Iris pigment epithelial cell (primary cell): ENCODE measurements at places on chromosomes 2 and 18.

GRCh38 chr2:54499661-54500060, 43.5 kb downstream of the SPTBN1 start:
- peak; percentile 23 for DNase-seq

DNA sequence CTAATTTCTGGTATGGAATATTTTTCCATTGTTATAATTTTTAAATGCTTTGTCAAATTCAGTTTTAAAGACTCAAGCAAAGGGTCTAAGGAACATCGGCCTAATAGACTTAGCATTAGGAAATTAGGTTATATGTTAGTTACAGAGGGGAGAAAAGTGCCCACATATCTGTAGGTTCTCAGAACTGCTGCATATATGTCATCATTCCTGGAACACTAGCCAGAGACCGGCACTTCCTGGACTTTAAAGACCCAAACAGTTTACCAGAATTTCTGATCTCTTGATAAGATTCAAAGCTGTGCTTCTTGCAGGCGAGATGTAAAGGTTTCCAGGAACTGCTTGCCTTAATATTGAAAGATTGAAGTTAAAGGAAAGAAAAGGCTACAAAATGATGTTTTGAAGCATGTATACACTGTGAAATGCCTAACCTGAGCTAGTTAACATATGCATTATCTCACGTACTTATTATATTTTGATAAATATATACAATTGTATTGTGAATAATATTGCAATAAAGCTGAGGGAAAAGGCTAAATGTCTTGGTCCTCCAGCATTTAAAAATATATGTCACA, 993.6 kb downstream of the LRP1B start:
- peak; percentile 2 for DNase-seq

DNA sequence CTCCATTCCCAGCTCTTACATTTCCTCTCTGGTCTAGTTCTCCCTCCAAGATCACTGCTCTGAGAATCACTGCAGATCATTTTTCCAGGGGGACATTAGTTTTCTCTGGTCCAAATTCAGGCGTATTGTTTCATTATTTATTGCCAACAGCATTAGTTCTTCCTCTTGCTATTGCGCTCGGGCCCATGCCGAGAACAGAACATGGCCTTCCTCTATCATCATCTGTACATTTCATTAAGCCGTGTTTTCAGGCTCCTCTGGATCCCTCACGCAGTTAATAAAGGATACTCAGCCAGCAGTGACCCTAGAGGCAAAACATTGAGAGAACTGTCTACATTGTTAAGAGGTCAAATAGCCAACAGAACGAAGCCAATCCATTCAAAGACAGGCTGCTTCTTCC, 63.9 kb downstream of the CCBE1 start:
- DNase-seq: no peak

- DNase-seq: no peak
Measured at GRCh38 chr2:233111427-233111826, 51.3 kb downstream of the INPP5D start.

- peak; percentile 96 for DNase-seq
Measured at GRCh38 chr2:238169708-238170251, 11.0 kb downstream of the ERFE start.

DNA sequence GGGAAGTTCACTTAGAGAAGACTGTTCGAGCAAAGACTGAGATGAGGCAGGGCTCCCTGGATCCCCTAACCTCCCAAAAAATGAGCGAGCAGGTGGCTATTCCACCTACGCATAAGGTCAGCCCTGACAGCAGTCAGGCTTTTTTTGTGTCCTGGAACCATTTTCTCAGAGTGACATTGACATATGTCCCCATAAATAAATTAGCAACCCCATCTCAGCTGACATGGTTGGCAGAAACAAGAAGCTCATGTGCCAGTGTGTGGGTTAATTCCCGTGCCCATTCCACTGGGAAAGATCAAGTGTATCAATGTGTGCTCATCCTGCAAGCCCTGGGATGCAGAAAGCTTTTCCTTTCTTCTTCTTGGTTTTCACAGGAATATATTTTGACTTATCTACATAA, 740.4 kb upstream of the CELF4 start:
- DNase-seq: no peak

GRCh38 chr2:179995741-179996515, 11.2 kb downstream of the CWC22 start:
- no peak for DNase-seq

GRCh38 chr2:146821836-146822316, 1023.0 kb upstream of the ACVR2A start:
- DNase-seq: peak; percentile 89

DNA sequence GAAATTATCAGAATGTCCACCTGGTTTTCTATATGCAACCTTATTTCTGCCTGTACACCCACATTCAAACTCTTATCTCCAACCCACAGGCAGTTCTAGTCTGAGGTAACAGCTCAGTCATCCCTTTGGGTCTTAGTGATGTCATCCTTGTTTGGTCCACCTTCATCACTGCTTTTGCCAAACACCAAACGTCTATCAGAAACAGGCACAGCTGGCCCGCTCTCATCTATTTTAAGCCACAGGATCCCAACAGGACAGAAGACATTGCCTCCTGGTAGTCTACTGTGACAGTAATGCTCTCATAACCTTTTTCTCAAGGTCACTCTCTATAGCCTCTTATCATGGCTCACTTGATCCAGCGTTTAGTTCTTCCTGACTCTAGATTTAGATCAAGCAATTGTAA, 99.0 kb upstream of the CHAC2 start:
- DNase-seq: peak; percentile 37

DNA sequence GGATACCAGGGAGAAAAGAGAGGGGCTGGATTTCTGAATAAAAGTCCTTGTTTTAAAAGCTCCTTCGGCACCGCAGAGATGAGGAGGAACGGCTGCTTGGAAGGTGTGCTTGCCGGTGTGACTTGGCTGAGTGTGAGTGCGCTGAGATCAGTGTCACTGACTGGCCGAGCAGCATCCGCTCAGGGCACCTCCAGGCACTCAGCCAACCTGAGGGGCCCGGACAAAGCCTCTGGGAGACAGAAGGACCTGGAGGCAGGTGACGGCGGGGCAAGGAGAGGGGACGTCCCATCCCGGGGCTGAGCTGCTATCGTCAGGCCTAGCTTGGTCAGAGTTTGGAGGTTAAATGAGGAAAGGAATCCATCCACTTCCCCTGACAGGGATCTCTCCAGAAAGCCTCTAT, 16.8 kb upstream of the ALLC start:
- no peak for DNase-seq
